ENCODE measurements at places on chromosomes 2 and 18. TPM values are rescaled to one million over a fixed set of nuclear protein-coding genes. Genes with fewer than 3 reads are reported as not detected.
A peak's percentile ranks its signal among the peaks of the same experiment; 100 is the strongest.

DNA sequence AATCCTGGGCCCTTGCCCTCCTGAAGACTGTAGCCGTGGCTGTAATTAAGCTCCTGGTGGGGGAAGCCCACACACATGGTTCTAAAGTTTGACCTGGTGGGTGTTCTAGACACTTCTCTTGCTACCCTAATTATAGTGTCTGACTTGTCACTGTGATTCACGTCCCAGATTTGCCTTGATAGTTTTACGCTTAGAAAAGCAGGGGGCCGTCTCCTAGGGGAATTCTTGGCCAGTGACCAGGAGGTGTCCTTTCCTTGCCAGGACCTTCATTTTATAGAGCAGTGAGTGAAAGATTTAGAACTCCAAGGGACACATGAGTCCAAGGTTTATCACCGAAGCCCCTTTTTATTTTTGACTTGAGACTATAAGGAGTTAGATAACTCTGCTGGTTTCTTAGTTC lies 9.0 kb downstream of the TMEM214 start:
- DNase-seq, result no peak

GRCh38 chr2:152376385-152376784 lies 41.4 kb downstream of the FMNL2 start:
- DNase-seq, result no peak

DNA sequence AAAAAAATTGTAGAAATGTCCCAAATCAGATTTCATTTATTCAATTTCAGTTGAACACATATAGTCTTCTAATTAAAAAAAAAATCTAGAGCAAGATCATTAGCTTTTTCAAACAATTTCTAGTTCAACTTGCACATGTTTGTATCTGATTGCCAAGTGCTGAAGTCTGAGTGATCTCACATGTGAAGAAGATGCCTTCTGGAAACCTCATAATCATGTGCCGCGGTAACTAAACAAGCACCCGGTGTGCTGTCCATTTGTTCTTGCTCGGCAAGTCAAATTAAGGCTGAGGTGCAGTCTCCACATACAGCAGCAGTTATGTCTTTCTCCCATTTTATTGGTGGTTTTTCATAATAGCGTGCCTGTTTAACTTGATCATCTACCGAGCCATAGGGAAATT lies 18.7 kb downstream of the CABLES1 start:
- DNase-seq, result no peak

DNA sequence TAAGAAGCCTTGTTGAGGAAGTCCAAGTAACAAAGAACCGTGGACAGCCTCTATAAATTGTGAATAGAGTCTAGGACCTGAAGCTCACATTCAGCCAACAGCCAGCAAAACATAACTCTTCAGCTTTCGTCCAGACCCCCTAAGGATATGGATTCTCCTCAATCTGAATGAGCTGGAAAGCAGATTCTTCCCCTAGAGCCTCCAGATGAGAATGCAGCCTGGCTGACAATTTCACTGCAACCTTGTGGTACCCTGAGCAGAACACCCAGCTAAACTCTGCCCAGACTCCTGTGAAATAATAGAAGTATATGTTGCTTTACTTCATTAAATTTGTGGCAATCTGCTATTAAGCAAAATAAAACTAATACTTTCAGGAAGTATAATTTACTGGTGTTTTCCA lies 483.5 kb upstream of the SLC8A1 start:
- DNase-seq, result no peak

- DNase-seq, result no peak
Observed at GRCh38 chr2:200483729-200484198, 26.1 kb downstream of the KCTD18 start.

DNA sequence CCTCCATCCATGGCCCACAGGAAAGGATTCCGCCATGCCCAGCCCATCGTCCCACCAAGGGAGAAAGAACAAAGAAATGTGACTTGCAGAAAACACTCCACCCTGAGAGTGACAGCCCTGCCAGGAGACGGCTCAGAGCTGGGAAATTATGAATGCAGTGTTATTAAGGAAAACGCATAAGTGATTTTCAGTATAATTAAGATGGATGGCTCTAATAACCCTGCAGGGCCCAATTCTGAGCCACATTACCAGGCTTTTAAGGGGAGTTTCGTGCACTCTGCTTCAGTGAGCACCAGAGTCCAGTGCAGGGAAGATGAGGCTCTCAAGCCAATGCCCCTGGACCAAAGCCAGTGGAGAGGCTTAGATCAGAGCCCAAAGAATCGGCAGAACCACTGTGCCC lies 10.6 kb upstream of the TEX51 start:
- no peak for DNase-seq

- no peak for DNase-seq
Observed at GRCh38 chr2:208266553-208266893, 468 bp downstream of the PIKFYVE start.

DNA sequence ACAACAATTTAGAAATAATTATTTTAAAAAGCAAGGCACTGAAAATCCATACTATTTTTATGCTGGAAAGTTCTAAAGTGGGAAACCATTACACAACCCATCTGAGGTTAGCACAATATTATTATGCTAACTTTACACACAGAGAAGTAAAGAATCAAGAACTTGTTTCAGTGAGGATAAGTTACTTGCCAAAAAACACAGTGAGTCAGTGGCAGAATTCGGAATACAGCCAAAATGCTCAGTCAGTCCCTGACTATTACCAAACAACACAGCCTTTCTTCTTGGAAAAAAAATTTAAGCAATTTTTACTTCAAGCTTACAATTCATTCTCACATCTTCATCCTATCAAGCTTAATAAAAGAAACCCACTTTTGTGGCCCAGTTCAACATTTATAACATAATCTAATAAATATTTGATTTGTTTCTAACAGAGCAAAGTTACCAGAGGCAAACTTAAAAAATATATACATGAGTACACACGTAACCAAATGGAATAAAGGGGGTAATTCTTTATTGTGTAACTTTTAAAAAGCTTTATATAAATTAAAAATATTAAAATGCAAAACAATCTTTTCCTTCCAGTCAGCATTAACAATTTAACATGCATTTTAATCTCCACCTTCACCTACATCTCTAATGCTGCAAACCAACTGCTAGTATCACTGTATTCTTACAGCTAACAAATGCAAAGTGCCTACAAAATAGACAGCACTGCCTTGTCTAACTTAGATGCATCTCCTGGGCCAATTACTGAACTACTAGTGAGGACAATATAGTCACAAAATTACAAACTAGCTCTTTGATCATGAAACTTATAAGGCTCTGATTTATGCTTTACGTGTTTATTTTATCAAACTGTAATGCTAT lies 55.2 kb downstream of the CCDC88A start:
- DNase-seq, result peak; percentile 68

DNA sequence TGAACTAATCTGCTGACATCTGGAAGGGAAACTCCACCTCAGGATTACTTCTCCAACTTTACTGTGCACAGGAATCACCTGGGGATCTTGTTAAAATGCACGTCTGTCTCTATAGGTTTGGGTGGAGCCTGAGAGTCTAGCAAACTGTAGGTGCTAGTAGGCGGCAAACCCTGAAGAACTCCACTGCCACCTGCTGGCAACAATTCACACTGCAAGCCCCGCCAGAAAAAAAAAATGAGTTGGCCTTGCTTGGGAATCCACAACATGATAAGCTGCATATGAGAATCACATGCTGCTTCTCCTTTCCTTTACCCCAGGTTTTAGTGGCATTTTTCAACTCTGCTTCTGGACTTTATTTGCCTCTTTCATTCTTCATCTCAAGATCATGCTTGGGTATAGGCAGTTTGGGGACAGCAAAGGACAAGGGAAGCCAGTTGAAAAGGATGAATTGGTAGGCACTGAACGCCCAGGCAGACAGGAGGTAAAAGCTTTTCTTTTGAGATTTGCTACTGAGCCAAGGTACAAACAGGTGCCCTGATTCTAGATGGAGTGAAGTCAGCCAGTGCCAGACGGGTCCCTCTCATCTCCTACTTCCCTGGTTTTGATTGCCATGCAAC lies 88.8 kb downstream of the VIT start:
- DNase-seq, result peak; percentile 72

GRCh38 chr2:101153077-101153707 lies 2.0 kb upstream of the TBC1D8 start:
- DNase-seq, result no peak

GRCh38 chr2:227147023-227147422 lies 17.0 kb downstream of the COL4A4 start:
- no peak for DNase-seq

- DNase-seq, result no peak
Observed at GRCh38 chr2:112065966-112066365, 10.9 kb downstream of the TMEM87B start.

DNA sequence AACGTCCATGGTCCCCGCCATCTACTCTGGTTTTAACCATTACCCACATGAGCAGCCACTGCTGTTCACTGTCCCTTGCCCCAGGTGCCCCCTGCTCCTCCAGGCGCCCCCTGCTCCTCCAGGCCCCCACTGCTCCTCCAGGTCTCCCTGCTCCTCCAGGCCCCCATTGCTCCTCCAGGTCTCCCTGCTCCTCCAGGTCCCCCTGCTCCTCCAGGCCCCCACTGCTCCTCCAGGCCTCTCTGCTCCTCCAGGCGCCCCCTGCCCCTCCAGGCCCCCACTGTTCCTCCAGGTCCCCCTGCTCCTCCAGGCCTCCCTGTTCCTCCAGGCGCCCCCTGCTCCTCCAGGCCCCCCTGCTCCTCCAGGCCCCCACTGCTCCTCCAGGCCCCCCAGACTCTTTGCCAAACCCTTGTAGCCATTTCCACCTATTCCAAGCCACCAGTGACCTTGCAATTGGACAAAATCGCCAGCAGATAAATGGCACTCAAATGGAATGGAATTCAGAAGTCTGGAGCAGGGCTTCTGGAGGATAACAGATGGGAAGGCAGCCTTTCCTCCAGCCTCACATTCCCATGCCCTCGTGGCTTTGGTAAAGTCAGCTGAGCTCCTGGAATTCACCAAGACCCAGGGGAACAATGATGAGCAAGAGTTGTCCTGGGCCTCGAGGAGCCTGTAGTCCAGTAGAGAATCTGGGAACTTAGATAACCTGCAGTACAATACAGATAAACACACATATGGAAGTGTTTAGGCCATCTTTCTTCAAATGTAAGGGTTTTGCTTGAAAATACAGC lies 13.3 kb upstream of the RPL31 start:
- DNase-seq, result no peak

- DNase-seq, result no peak
Observed at GRCh38 chr2:137039482-137040152, 274.3 kb downstream of the THSD7B start.

DNA sequence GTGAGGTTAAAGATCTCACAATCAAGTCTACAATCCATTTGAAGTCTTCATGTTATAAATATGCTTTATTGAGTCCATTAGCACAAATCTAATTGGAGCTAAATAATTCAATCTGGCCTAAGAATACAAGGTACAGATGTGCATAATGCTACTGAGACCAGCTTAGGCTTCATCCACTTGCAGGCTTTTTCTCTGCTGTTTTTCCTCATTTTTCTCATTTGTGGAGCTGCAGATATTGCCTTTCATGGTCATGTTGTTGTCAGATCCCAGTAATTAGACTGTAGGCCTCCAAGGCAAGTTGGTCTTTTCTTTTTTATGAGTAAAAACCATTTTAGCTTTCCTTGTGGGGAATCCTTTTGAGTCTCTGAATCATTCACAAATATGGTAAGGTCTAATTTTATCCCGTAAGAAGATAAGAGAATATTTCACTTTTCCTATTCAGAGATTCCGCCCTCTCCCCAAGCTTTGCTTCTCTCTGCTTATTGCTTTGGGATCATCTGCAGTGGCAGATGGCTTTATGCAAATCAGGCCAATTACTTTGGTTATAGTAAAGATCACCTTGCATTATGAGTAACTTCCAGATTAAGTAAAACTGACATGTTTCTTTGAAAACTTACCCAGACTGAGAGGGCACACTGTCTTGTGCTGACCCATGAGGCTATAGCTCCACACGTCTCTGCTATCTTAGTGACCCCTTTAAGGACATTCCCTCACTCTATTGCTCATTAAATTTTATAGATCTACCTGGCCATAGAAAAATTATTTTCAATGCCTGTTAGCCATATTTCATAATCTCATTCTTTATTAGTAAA lies 80.9 kb downstream of the MGAT5 start:
- no peak for DNase-seq

Gene C1QL2
- polyA plus RNA-seq, result not detected

DNA sequence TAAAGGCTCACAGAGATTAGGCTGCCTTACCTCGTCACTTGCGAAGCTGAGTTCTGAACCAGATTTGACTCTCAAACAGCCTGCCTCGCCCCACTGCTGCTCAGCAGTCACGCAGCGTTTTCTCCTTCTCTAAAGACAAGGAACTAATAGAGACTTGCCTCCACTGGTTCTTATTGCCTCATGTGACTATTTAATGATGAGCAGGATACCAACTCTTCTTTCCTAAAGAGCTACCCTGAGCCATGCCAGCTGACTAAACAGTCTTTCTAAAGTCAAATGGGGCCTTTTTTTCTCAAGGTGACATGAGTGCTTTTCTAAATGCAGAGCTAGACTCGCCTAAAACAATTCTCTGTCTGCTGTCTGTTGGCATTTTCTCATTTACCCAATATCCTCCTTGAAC lies 147.5 kb downstream of the NCKAP5 start:
- DNase-seq, result no peak

DNA sequence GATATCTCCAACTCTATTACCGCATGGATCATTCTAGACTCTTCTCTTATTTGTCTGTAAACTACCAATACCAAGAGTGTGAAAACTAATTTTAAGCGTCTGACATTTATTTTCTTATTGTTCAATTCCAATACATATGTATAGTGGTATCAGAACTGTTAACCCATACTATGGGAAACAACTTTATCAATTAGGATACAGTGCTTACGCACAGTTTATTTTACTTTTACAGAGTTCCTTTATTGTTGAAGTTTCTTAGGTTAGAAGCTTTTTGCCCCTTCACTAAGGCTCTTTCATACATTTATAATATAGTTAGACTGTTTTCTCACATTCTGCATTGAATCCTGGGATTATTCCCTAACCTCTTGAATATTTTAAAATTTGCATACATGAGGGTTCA lies 198.8 kb upstream of the RGPD4 start:
- DNase-seq, result no peak

DNA sequence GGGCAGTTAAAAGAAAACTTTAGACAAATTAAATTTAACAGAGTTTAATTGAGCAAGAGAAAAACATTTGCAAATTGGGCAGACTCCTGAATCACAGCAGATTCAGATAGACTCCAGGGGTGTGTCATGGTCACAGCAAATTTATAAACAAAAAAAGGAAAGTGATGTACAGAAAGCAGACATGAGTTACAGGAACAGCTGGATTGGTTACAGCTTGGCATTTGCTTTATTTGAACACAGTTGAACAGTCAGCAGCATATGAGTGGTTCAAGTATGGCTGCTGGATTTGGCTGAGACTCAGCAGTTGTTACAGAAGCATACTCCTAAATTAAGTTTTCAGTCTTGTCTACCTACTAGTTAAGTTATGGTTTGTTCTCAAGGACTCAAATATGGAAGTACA lies 82.3 kb upstream of the NYAP2 start:
- DNase-seq, result peak; percentile 4

DNA sequence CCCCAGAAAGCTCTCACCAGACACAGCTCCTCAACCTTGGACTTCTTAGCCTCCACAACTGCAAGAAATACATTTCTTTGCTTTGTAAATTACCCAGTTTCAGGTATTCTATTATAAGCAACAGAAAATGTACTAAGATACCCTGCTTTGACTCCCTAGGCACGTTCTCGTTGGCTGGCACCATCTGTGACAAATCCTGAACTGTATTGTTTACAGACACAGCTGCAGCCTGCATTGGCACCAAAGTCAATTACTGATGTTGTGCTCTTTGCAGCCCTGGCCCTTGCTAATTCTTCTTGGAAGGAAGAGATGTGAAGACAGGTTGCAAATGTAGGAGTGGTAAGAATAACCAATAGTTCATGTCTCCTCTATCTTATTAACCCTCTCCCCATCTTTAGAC lies 72.7 kb upstream of the FAM136A start:
- DNase-seq, result no peak

Gene RND3
- polyA plus RNA-seq, result 37.5 TPM

Measured in muscle of arm (tissue), 14 donors.